ENCODE measurements at places on chromosomes 6 and 20.
A peak's percentile ranks its signal among the peaks of the same experiment; 100 is the strongest.

- DNase-seq: no peak
These were observed 333.3 kb upstream of the SYNCRIP start for GRCh38 chr6:85975957-85976356.

GRCh38 chr20:17499041-17499440, 32.1 kb downstream of the BFSP1 start:
- no peak for DNase-seq

GRCh38 chr6:55782275-55782674, 93.1 kb downstream of the BMP5 start:
- DNase-seq: no peak

GRCh38 chr20:61316346-61316745, 64.3 kb downstream of the CDH4 start:
- DNase-seq: no peak

- no peak for DNase-seq
These were observed 10.7 kb upstream of the GATA5 start for GRCh38 chr20:62486484-62486883.

GRCh38 chr6:167497428-167498056, 172.7 kb downstream of the TTLL2 start:
- no peak for DNase-seq

GRCh38 chr6:11328613-11329247, 96.3 kb upstream of the NEDD9 start:
- no peak for DNase-seq

DNA sequence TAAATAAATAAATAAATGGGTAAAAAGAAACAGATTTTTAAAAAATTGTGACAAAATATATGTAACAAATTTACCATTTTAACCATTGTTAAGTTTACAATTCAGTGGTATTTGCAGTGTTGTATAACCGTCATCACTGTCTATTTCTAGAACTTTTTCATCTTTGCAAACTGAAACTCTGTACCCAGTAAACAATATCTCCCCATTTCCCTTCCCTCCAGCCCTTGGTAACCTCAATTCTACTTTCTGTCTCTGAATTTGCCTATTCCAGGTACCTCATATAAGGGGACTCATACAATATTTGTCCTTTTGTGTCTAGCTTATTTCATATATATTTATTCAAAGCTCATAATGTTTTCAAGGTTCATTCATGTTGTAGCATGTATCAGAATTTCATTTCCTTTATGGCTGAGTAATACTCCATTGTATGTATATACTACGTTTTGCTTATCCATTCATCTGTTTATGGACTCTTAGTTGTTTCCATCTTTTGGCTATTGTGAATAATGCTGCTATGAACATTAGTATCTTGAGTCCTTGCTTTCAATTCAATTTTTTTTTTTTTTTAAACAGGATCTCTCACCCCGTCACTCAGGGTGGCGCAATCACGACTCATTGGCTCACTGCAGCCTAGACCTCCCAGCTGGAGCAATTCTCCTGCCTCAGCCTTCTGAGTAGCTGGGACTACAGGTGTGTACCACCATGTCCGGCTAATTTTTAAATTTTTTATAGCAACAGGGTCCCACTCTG, 8.9 kb downstream of the MANBAL start:
- no peak for DNase-seq

GRCh38 chr6:112163295-112164257, 76.2 kb downstream of the FAM229B start:
- DNase-seq: peak; percentile 54

DNA sequence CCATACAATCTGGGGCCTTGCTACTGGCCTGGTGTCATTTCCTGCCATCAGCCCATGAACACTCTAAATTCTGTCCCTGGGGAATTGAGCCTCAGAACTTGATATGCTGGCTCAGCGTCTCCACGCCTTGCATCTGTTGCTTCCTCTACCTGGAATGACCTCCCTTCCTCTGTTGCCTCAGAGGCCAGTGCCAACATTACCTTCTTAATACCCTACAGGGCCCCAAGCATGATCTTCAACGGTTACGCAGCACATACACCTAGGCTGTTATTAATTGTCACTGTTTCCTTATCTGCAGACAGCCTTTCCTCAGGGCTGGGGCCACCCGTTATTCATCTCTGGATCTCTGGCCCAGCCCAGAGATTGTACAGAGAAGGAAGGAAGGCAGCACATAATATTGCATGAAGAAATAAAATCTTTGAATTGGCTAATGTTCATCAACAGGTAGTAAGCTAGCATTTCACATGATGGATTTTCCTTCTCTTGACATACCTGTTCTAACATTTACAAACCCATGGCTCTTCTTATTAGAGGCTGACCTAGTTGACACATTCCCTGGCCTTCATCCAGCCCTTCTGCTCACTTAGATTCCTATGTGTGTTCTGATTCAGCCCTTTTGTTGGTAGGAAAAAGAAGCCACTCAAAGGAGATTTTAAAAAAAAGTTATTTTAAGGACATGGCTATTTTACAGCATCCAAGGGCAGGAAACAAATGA, 8.4 kb upstream of the RNF182 start:
- no peak for DNase-seq

DNA sequence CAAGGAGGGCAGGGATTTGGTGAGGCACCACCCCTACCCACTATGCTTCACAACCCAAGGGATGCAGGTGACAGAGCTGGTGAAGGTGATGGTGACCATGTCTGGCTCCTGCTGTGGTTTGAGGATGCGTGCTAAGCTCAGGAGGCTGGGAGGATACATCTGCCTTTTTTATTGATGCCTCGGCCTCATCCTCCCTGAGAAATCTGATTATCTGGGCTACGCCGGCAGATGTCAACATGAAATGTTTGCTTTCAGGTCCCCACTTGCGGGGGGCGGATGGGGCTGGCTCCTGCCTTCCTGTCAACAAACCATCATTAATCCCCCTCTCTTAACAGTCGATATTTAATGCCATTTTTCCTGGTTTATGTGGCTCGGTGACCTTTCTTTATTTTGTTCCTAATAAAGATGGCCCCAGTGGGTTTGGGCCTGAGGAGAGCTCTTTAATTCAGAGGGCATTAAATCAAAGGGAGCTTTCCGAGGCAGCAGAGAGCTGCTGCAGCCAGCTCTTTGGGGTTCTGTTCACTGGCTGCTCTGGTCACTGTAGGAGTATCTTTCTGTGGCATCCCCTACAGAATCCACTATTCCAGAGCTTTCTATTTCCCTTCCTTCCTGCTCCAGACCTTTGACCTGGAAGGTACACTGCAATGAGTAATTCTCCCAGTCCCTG, 33.5 kb upstream of the LRFN2 start:
- no peak for DNase-seq

DNA sequence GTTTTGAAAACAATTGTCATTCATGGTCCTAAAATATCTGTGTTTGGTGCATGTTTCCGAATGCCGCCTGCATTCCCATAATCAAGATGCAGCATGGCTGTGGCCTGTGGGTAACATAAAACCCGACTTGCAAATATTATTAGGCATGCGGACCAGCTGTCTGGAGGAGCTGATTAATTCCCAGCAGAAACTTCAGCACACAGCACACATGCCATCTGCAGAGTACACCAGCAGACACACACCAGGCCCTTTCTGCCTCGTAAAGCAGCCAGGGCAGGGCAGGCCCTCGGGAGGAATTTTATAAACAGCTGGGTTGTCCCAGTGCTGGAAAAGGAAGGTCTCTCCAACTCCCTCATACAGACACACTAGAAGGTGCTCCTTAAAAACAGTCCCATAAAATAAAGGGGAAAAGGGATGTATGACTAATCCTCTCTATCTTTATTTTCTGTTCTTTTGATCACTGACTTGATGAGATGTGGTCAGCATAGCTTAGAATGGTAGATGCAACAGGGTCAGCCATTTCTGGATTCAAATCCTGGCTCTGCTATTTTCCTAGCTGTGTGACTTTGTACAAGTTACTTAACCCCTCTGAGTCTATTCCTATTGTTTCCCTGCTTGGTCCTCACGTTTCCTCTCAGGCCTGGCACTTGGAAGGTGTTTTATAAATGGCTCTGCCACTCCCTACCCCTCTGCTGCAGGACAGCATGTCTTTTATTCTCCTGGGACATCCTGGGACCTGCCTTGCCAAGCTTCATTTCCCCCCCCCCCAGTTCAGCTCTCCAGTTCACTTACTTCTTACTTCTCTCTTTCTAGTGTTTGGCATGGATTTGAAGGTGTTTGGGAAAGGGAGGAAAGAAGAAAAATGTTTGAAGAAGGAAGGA, 85.9 kb upstream of the TRAF3IP2 start:
- DNase-seq: peak; percentile 8

- DNase-seq: peak; percentile 57
These were observed 129.2 kb upstream of the PRND start for GRCh38 chr20:4592316-4593148.

GRCh38 chr6:16493112-16493511, 254.7 kb downstream of the GMPR start:
- DNase-seq: no peak

- no peak for DNase-seq
These were observed 925 bp downstream of the FHL5 start for GRCh38 chr6:96563853-96564252.

- peak; percentile 79 for DNase-seq
These were observed 21.8 kb downstream of the FAM209B start for GRCh38 chr20:56554869-56555268.

DNA sequence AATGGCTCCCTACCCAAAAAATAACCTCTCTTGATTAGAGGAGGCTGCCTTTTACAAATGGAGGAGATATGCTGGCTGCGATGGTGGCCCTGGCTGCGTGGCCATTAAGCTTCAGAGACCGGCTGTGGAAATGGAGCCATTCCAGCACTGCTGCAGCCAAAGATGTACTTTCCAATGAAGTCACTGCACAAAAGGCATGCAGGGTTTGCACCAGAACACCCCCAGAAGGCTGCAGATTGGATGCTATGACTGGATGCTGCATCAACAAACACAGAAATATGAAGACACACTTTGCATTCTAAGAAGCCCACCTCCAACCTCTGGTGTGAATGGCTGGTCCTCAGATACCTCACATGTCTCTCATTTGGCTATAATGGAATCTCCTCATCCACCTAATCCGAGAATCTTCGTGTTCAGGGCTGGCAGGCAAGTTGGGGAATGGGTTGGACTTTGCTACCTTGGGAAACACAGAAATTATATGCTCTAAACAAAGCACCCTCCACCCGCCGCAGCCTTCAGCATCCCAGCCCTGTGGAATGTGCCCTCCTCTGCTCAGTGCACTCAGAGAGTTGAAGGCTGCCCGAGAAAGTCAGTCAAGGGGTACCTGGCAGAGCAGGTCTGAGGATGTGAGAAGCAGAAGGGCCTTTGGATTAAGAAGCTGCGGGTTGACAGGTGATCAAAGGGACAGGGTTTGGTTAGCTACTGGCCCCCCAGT, 35.3 kb downstream of the APCDD1L start:
- DNase-seq: no peak

- no peak for DNase-seq
These were observed 454.8 kb downstream of the PHF3 start for GRCh38 chr6:64090352-64090751.

DNA sequence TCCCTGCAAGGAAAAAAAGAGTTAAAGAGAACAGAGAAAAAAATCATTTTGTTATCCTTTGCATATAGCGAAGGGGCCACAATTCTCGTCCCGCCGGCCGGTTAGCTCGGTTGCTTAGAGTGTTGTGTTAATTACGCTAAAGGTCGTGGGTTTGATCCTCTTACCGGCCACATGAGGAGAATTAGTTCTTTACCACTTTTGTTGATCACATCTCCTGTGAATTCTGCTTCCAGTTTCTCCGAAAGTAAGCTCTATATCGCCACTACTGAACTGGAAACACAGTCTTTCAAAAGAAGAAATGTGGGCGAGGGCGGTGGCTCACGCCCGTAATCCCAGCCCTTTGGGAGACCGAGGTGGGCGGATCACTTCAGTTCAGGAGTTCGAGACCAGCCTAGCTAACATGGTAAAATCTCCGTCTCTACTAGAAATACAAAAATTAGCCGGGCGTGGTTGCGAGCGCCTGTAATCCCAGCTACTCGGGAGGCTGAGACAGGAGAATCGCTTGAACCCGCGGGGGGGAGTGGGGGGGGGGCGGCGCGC, 13.4 kb downstream of the PRSS16 start:
- no peak for DNase-seq

- DNase-seq: no peak
These were observed 27.0 kb upstream of the MARCKS start for GRCh38 chr6:113830140-113830539.

GRCh38 chr20:57066126-57066900, 200.1 kb downstream of the BMP7 start:
- DNase-seq: no peak
